ENCODE measurements at places on chromosomes 12 and 14.

GRCh38 chr14:75229661-75230139 lies 48.9 kb upstream of the FOS start:
- ATAC-seq, result no peak

- ATAC-seq, result no peak
Measured at GRCh38 chr12:130120012-130120805, 42.1 kb upstream of the FZD10 start.

- ATAC-seq, result no peak
Measured at GRCh38 chr14:96352708-96353107, 10.4 kb downstream of the ATG2B start.

DNA sequence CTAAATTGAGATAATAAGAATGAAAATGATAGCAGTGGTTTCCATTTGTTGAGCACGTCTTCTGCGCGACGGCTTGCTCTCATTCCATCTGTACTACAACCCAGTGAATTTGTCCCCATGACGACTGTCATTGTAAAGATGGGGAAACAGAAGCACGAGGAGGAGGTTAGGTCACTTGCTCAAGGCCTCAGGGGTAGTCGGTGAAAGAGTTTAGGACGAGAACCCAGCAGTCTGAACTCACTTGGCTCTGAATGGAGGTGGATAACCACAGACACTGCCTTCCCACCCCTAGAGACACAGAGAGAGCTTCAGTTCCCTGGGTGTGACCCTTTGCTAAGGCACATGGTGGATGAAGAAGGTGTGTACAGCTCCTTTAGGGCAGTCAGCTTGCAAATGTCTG lies 30.9 kb upstream of the PLEKHG3 start:
- no peak for ATAC-seq

DNA sequence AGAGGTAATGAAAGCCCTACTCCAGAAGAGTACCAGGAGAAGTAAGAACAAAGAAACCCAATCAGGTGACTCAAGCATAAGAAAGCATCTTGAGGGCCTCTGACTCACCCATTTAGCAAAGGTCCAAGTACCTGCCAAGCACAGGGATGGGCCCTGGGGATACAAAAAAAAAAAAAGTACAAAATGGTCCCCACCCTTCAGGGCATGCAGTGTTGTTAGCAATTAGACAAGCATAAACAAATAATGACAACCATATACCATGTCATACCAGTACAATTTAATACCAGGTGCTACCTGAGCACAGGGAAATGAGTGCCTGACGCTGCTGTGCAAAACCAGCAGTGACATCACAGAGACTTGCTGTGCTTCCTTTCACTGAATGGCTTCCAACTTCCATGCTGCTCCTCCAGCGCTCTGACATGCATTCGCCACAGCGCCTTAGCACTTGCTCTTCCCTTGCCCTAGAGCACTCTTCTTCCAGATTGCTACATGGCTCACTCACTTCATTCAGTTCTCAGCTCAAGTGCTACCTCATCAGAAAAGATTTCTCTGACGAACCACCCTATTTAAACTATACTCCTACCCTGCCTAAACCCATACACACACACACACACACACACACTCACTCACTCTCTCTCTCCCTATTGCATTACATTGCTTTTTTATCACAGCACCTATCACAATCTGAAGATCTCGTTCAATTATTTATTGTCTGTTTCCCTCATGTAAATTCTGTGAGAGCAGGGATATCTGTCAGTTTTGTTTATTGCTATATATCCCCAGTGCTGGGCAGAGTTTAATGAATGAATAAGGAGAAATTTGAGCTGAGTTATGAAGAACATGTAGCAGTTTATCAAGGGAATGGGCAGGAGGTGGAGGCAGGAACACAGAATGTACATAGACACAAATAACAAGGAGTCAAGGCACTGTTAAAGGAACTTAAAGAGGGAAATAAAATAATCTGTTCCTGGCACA lies 12.9 kb upstream of the EPS8 start:
- no peak for ATAC-seq

- no peak for ATAC-seq
Measured at GRCh38 chr12:16086462-16086861, 175.3 kb downstream of the DERA start.

DNA sequence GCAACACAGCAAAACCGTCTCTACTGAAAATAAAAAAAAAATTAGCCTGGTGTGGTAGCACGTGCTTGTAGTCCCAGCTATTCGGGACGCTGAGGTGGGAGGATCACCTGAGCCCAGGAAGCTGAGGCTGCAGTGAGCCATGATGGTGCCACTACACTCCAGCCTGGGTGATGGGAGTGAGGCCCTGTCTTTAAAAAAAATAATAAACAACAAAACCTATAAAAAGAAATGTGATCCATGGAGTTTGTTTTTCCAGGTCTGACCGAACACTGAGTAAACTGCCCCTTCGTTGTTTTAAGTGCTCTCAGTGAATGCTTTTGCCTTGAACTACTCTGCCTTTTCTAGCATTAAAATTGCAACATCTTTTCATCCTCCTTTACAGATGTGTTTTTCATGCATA lies 76.8 kb downstream of the TESC start:
- no peak for ATAC-seq

DNA sequence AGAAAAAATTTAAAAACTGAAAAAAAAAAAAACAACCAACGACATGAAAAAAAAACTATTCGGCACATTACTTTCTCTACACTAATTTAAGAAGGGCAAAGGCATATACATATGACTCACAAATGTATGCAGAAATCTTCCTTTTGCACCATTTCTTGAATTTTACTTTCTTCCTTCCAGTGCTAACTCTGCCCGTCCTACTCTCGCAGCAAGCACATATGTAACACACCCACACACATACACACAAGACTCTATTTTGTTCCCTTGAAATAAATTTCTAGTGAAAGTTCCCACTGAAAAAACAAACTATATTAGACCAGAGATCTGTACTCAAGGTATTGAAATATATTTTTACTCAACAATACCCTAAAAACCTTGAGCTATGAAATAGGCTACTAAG lies 14.6 kb downstream of the BTG1 start:
- ATAC-seq, result peak; percentile 22

GRCh38 chr12:31203261-31203660 lies 122.7 kb downstream of the SINHCAF start:
- ATAC-seq, result no peak

DNA sequence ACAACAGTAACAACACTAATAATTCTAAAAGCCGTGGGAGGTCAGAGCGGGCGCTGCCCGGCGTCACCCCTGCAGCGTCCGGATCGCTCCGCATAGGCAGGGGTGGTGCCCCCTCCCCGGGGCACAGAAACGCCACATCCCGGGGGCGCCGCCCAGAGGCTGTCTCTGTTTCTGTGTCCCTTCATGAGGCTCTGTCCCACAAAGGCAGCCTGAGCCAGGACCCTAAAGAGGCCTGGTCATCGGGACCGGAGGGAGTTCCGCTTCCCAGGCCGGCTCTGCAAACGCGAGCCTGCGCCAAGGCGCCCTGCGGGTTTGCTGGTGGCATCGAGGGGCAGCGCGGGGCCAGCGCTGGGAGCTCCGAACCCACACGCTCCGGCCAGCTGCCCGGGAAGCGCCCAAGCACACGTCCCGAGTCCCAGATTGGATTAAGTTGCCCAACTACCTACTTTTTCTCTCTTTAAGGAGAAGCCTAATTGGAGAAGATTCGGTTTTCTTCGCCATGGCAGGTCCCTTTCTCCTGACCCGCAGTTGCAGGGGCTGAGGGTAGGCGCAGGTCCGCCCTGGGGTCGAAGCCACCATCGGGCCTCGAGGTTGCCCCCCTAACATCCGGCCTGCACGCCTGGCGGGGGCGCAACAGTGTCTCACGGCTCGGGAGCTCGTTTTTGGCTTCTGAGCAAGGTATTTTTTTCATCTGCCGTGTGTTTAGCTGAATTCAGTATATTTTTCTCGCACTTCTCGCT lies 421.7 kb downstream of the VRK1 start:
- peak; percentile 32 for ATAC-seq

- no peak for ATAC-seq
Measured at GRCh38 chr12:568486-568885, 94.8 kb downstream of the NINJ2 start.

DNA sequence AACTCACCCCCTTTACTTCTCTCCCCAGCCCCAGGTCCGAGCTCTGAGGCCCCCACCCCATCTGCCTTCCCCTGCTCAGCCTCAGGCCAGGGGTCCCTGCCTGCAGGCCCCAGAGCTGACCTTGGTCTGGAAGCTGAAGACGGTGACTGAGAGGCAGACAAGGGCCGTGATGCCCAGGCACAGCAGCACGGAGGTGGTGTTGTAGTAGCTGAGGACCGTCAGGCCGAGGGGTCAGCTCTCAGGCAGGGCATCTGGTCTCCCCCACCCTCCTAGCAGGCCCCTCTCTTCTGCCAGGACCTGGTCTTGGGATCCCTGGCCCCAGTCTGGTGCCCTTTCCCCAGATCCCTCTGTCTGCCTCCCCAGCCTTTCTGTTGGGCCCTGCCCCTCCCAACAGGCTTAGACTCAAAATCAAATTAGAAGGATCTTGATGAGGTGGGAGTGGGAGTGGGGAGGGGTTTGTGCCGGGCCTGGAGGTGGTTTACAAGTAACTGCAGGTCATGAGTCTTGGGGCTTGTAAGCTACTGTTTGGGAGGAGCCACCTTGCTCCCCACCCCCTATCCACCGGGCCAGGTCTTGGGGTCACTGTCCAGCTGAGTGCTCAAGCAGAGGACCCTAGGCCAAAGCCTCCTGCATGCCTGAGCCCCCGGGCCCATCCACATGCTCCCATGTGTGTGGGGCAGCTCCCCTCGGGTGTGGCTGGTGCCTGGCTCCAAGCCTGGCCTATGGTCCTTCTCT lies 14.2 kb downstream of the FAIM2 start:
- no peak for ATAC-seq

DNA sequence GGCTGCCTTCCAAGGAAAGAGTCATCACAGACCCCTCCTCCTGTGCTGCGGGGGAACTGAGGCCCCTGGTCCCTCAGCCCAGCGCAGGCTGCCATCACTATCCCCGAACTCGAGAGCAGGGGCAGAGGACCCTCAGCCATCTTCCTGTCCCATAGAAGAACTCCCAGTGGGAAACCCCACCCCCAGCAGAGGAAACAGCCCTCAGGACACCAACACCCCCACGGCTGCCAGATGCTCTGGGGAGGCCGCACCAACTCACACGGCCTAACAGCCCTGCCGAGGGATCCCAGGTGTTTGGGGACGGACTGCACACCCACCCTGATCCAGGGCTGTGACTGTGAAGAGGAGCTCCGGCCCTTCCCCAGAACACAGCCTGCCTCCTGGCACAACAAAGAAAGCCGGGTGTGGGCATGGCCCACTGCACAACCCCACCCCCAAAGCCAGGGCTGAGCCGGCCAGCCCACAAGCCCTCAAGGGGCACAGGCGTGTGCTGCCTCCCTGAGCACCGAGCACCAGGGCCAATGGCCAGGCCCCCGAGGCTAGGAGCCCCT lies 16.3 kb upstream of the C14orf180 start:
- no peak for ATAC-seq

- ATAC-seq, result no peak
Measured at GRCh38 chr12:89339526-89339925, 12.8 kb downstream of the DUSP6 start.

DNA sequence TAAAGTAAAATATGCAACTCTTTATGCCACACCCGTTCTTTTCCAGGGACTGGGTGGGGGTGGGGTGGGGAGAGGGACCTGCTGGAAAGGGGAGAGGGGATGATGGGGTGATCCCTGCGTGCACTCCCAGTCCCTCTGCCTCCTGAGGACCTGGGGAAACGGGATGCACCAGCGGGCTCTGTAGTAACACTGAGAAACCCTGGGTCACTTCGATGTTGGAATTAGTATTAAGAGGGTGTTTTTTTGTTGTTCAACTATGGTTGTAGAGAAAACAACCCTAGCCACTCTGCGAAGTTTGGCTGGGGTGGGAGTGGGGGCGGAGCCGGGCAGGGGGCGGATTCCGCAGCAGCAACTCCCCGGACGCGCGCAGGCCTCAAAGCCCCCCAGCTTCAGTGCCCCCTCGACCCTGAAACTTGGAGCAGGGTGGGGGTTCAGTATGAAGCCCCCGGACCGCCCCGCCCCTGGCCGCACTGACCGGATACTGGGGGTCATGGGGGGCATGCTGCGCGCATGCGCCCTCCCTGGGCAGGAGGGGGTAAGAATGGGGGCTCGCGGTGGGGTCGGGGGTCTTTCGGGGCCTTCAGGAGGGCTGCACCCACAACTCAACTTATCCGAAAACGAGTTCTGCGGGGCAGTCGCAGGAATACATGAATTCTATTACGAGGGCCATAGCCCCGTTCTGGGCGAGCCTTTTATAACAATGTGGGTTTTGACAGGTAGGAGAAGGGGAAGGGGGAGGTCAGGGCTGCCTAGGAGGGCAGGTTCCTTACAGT lies 1.3 kb upstream of the ARHGEF25 start:
- ATAC-seq, result no peak

DNA sequence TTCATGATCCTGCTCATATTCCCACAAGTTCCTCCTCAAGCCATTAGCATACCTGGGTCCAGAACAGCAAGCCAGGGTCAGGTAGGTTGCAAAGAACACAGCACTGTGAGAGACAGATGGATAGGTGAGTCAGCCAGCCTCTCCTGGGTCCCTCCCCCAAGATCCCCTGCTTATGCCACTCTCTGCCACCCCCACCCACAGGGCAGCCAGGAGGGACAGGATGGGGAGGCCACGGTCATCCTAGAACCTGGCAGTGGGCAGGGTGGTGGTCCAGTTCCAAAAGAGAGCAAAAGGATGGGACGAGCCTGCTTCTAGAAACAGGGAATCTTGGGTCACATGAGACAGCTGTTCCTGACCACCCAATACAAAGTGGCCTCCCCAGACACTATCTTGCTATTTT lies 12.7 kb downstream of the FAIM2 start:
- ATAC-seq, result no peak

- ATAC-seq, result no peak
Measured at GRCh38 chr12:80756875-80757274, 40.2 kb downstream of the MYF5 start.

GRCh38 chr12:31631809-31632208 lies 27.7 kb upstream of the ETFBKMT start:
- no peak for ATAC-seq

DNA sequence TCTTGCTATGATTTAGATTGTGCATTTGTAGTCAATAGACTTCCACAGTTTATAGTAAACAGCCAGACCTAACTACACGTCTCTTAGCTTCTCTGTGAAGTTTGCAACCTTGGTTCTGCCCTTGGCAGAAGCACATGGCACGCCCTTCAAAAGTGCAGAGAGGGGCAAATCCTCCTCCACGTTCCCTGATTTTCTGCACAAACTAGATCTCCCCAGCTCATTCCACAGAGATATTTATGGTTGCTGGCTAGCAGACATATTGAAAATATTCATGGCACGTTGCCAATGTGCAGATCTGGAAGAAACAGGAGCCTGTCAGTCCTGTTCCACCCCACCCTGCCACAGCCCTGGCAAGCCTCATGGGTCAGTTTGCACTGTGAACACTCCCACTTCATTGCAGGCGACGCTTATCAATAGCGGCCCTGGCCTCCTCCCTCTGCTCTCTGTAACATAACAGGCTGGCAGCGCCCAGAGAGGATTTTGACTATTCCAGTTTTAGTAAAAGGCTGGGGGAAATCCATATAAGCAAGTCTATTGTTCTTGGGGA lies 6.5 kb upstream of the LGALS3 start:
- ATAC-seq, result no peak

DNA sequence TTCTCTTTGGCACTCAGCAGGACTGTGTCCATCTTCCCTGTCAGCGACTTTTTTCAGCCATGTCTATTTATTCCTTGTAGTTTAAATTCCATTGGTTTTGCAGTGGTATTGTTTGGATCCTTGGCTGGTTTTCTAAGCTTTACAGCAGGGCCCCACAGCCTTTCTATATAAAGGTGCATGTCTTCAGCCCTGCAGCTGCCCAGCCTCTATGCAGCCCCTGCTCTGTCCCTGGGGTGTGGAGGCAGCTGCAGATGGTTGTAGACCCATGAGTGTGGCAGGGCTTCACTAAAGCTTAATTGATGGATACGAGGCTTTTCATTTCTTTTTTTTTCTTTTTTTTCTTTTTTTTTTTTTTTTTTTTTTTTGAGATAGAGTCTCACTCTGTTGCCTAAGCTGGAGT lies 29.7 kb downstream of the SFSWAP start:
- no peak for ATAC-seq
